ENCODE measurements at places on chromosomes 3 and 15.

- peak; percentile 71 for DNase-seq
Measured at GRCh38 chr3:169772305-169772896, 795 bp upstream of the MYNN start.

- peak; percentile 21 for DNase-seq
Measured at GRCh38 chr3:183158551-183159006, 4.0 kb downstream of the LAMP3 start.

DNA sequence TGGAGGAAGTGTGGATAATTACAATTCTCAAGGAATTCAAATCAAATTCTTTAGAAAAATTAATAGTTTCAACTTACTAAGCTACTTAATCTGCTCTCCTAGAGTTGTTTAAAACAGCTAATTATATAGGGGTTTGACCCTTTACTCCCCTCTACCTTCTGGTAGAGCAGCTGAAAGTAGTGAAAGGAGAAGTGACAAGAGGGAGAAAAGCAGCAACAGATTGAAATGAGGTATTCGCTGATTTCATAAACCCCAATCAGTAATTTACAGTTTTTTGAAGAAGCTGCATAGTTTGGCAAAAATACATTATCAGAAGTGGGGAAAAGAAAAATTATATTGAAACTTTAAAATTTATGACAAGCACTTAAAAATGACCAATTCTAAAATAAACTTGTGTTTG is 52.8 kb downstream of the ZMAT3 start:
- no peak for DNase-seq

GRCh38 chr15:92149465-92149864 is 244.2 kb upstream of the ST8SIA2 start:
- peak; percentile 9 for DNase-seq

DNA sequence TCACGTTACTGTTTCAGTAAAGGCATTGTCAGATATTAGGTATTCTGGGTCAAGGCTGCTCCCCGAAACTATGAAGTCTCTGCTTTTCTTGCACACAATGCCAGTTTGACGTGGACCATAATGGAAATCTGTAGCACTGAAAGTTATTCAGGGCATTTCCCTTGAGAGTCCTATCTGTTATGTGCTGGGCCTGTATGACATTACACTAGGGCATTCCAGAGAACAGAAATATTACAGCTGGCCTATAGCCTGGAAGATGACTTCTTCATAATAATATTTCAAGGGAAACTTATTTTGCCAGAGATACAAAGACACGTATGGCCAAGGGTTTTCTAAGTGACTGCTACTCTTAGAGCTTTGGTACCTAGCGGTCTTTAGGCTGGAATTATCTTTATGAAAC is 613.6 kb upstream of the CBLB start:
- peak; percentile 20 for DNase-seq

DNA sequence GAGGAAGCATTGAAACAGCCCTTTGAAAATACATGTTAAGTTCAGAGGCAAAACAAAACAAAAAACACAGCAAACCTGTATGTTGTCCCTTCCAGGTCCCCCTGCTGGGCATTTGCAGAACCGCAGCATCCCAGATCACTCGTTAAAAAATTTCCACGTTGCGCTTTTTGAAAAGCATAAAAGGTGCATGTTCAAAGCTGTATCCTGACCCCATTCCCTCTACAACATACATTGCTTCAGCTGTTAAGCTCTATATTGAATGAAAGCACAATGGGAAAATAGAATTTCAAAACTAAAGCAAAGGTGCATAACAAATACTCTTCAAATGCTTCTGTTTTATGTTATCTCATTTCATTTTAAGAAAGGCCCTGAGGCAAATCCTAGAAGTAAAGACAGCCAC is 328.3 kb downstream of the THSD4 start:
- peak; percentile 62 for DNase-seq

GRCh38 chr3:127072971-127073783 is 90.3 kb downstream of the PLXNA1 start:
- DNase-seq, result no peak

DNA sequence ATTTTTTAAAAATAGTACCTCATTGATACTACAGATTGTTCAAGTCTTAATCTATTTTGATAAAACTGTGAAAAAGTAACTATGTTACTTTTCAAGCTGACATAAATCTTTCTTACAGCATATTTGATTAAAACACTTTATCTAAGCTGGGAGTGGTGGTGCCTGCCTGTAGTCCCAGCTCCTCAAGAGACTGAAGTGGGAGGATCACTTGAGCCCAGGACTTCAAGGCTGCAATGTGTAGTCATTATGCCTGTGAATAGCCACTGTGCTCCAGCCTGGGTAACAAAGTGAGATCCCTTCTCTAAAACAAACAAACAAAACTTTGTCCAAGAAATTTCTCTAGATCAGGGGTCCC is 59.6 kb upstream of the NEDD4 start:
- DNase-seq, result no peak

- DNase-seq, result no peak
Measured at GRCh38 chr3:127962937-127963336, 47.9 kb downstream of the KBTBD12 start.

- DNase-seq, result peak; percentile 55
Measured at GRCh38 chr3:177824190-177824786, 627.0 kb upstream of the TBL1XR1 start.

DNA sequence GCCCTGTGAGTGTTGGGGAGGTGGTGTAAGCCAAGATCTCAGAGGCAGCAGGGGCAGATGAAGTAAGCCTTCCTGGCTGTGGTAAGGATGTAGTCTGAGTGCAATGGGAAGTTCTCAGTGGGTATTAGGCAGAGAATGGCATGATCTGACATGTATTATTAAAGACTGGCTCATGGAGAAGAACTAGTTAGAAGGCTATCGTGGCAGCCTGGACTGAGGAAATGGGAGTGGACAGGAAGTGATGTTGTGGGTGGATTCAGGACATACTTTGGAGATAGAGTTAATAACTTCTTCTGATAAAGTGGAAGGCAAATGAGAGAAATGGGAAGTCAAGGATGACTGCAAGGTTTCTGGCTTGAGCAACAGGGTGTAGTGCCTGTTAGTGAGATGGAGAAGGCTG is 250.9 kb upstream of the CFAP20DC start:
- DNase-seq, result peak; percentile 11

DNA sequence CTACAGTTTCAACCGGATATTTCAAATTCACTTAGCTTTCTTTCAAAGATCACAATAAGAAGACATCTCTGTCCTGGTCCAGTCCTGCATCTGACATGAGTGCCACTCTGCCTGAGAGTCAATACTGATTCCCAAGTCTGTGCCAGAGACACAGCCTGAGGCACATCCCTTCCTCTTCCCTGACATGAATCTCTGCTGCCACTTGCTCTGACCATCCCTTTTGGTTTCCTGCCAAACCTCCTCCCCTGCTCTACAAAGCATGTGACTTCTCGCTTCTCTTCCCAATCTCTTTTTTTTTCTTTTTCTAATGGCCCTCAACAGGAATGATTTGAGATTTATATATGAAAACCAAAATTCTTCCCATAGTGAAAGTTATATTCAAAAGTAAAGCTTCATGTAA is 117.9 kb downstream of the MECOM start:
- DNase-seq, result no peak
